ENCODE measurements at places on chromosomes 4 and X. TPM values are rescaled to one million over a fixed set of nuclear protein-coding genes. Genes with fewer than 3 reads are reported as not detected.

- no peak for DNase-seq
Measured at GRCh38 chrX:107827030-107827831, 1.6 kb downstream of the MID2 start.

- DNase-seq: no peak
Measured at GRCh38 chrX:88366314-88366713, 380.7 kb upstream of the CPXCR1 start.

DNA sequence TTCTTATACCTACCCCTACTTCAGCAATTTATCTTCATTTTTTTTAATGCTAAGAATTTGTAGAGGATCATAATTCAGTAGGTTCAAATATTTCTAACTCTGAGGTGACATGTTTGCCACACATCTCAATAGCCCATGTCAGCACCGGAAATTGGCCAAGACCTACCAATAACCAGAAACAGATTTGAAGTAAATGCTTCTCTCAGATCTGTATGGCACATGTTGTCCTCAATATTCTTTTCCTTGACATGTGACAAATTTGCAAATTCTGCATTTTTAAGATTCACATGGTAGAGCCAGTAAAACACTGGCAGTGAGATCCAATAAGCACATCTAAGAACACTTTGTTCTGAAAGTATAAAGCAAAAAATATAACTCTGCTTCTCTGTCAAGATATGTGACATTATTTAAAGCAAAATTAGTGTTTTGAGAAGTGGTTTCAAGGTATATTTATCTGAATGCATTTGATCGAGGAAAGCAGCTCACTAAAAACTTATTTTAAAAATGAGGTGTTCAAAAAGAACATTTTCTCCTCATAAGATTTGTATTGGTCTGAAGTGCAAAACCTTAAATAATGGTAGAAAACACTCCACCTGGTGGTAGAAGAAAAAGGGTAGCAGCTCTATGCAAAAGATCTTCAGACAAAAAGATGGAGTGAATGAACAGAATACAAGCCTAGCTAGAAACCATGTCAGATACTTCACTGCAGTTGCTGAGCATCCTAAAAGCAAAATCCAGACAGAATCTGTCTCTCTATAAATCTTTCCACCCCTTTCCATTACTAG is 513.8 kb upstream of the FAM241A start:
- no peak for DNase-seq

DNA sequence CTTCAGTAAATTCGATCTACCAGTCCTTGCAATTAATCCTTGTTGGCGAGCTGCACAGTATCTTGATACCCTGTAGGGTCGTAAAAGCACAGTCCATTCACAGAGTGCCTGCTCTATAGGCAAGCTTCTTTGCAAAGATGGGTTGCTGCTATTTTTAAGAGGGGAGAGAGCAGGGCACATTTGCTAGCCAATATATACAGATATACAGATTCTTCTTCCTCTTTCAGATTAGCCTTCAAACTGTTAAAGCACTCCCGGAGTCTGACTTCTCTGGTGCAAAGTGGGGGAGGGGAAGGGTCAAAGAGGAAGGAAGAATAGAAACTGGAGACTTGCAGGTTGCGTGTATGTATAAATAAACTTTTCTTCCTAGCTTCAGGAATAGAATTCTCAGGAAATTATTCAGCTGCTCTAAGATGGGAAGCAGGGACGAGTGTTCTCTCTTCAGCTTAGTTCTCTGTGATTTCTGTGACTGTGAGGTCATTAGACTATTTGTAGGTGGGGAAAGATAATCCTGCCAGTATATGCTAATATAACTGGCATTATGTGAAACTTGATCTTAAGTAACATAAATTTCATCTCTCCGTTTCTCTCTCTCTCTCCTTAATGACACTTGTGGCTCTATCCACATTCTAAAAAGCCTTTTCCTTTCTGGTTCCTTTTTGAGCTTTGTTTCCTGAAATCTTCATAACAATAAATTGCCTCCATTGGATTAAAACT is at the start of gene CYSLTR1:
Gene CYSLTR1, minus strand, starts transcription at position 242 of the 717 bp plus-strand sequence. CDS start 53,865 bp downstream, outside the sequence.
- no peak for DNase-seq

- DNase-seq: no peak
Measured at GRCh38 chrX:16187024-16187760, 19.9 kb downstream of the MAGEB17 start.

DNA sequence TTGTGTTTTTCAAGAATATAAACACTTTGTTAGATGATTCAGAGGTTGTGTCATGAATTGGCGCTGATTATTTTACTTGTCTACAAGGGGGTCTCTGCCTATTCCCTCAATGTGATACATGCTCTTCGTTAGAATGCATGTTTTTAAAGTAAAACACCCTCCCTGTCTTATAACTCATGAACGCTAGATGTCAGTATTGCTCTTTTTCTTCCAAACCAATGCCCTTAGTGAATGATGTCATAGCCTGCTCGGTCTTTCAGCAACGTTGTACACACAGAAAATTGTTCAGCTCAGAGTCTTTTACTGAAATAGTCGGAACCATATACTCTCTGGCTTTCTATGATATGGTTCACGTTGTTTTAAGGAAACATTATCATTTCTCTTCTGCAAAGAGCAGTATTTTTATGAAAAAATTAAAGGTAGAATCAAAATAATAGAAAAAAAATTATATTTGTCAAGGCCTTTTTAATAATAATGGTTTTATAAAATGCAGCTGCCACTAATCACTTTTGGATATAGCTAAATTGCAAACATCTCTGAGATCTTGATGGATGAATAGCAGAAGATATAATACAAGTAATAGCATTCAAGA is 292.9 kb downstream of the TLL1 start:
- no peak for DNase-seq

BEX5 gene
- 6.4 TPM for total RNA-seq

Measured in lower leg skin (tissue), 4 donors.